ENCODE measurements at places on chromosomes 11 and 22.

DNA sequence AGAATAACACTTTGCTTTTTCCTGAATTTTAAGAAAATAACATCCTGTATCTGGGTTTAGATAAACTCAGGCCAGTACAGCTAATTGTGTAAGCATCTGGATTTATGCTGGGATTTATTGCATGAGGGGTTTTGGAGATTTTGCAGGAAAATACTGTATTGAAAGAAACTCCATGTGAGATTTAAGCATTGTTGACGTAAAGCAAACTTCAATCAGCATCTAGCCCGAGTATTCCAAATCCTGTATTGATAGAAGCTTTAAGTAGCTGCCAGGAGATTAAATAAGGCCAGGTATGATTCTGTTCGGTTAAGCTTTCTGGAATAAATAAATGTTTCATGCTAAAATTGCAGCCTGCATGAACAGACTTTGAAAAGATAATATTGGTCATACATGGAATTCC, 36.3 kb upstream of the LYVE1 start:
- DNase-seq: no peak

GRCh38 chr11:94131047-94131717, 2.5 kb downstream of the PANX1 start:
- DNase-seq: no peak

GRCh38 chr11:83441171-83441570, 155.0 kb upstream of the CCDC90B start:
- DNase-seq: no peak

DNA sequence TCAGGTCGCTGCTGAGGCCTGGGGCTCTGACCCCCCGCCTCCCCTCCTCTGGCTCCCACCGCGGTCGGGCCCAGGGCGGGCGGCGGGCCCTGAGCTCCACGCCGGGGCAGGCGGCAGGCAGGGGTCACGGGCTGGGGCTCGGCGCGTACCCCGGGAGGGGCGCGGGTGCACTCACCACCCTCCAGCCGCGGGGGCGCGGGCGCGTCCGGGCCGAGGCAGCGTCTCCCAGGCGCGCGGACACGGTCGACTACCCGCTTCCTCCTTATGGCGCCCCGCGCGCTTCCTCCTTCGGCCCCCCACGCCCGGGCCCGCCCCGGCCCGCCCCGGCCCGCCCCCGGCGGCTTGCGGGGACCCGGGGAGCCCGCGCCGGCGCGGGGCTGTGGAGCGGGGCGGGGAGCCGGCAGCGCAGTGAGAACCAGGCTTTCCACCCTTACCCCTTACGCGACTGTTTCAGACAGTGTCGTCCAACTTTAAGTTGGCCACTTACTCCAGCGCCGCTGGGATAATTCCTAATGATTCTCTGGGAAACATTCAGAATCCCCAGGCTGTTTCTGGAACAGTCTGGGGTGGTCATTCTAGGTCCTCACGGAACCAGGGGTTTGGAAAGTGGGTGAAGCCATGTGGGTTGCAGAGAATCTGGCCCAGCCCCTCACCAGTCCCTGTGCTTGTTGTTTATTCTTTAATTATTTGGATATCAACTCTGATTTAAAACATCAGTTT, at the start of gene BID:
TSS of gene BID (minus strand) at position 264 of the 720 bp plus-strand sequence. CDS start 24,353 bp downstream, outside the sequence.
- DNase-seq: no peak

- no peak for DNase-seq
These were observed 1584.3 kb upstream of the RAG2 start for GRCh38 chr11:38182126-38182866.

GRCh38 chr11:73931039-73931645, 19.7 kb upstream of the DNAJB13 start:
- no peak for DNase-seq

GRCh38 chr22:46575911-46576555, 38.6 kb upstream of the CELSR1 start:
- no peak for DNase-seq

DNA sequence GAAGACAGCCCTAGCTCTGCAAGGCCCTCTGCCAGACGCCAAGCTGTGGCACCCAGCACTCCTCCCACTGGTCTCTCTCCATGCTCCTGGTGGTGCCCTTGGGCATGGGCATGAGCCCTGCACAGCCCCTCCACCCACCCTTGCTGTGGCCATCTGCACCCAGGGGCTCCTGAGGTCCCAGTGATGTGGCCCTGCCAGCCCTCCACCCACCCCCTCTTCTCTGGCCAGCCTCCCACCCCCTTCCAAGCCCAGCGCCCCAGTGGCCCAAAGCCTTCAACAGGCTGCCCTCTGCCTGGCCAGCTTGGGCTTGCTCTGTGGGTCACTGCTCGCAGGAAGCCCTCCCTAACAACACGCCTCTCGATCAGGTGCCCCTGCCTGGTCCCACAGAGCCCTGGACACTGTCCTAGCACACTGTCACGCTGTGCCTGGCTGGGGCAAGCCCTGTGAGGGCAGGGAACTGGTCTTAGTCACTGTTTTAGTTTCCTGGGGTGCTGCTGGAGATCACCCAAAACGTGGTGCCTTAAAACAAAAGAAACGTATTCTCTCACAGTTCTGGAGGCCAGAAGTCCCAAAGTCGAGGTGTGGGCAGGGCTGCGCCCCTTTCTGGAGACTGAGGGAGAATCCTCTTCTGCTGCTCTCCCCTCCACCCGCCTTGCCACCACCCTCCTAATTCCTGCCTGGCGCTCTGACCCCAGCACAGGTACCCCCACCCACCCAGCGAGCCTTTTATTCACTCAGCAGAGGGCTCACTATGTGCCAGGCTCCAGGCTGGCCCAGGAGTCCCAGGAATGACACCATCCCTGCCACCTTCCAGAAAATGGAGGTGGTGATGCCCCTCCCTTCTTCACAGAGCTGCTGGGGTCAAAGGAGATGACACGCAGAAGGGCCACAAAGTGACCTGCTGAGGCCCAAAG, 14.7 kb downstream of the SULT4A1 start:
- DNase-seq: no peak

- no peak for DNase-seq
These were observed 1.1 kb downstream of the JHY start for GRCh38 chr11:122883646-122883979.

- DNase-seq: no peak
These were observed 11.3 kb downstream of the KCTD17 start for GRCh38 chr22:37062702-37063381.

- DNase-seq: no peak
These were observed 5.0 kb downstream of the MPST start for GRCh38 chr22:37024339-37025157.

DNA sequence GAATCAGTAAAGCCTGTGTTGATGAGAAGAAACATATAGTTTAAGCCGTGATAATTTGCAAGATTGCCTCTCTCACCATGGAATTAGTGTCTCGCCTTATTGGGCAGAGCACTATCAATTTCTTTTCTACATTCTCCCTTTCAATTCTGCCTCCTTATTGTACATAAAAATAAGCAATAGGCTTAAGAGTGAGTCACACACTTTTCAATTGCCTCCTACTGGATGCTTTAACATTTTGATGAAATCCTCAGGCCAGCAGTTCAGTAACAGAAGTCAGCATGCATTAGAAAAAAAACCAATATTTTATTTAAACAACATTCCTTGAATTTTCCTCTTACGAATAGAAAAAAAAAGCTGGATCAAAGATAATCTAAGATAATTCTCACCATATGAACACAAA, 33.8 kb upstream of the VWA5A start:
- no peak for DNase-seq

DNA sequence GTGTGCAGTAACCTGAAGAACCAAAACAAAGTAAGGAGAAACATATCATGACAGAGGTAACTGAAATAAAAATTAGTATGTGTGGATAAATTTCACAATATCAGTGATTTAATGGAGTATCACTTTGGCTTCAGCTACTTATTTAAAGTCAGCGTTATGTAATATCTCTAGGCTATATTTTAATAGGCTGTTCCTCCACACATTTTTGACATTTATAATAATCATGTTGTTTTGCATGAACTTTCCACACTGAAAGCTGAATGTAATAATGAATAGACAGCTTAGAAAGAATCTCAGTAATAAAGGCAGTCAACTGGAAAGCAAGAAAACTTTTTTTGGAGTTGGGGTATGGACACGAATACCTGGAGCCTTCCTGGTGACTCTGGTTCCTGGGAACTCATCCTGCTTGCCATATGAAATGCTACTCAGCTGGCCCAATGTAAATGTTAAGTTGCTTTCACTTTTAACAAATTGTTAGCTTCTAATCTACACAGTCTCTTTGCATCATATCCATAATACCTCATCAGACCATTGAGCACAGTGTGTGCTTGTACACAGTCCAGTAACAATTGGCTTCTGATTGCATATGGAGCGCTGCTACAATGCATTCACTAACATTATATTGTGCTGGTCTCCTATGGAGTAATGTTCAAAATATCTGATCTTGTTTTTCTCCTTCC, 257.7 kb downstream of the SOX6 start:
- no peak for DNase-seq

DNA sequence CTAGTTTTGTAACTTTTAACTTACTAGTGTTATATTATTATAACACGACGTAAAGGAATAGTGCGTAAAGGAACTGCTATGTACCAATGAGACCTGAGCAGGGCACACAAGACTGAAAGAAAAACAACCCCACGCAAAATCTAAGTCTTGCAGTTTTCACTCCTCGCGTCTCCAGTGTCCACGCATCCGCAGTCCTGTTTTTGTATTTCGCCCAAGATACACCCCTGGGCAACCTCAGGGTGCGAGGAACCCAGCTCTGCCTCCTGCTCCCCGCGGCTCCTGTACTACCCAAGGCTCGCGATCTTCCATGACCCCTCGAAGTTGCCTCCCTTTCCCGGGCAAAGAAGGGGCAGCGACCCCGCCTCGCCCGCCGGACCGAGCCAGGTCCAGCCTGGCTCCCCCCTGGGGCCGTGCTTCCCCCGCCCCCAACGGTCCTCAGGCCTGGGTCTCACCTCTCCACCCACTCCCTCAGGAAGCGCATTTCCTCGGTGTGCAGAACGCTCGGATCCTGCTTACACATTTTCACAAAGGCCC, 393 bp downstream of the ST13 start:
- no peak for DNase-seq

Data from stimulated activated CD8-positive, alpha-beta memory T cell treated with anti-CD3 and anti-CD28 coated beads, Interleukin-15, amount 100 ng/mL, for 1 hour (primary cell).